Stimulated activated CD8-positive, alpha-beta memory T cell treated with anti-CD3 and anti-CD28 coated beads, Interleukin-7, amount 100 ng/mL, for 4 hours (primary cell): ENCODE measurements at places on chromosomes 1 and 21.

- DNase-seq, result no peak
Measured at GRCh38 chr1:41504114-41505035, 19.9 kb upstream of the EDN2 start.

DNA sequence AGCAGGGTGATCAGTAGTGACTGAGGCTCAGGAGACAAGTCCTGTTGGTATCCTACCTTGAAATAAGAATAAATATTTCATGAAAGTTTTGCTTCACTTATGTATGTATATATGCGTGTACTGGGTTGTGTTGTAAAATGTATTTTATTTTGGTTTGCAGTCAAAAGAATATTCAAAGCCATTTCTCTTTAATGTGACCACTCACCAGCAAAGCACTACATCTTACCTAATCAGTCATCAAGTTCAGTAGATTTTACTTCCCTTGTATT is 11.0 kb downstream of the SCP2 start:
- DNase-seq, result no peak

- no peak for DNase-seq
Measured at GRCh38 chr1:60419023-60419422, 345.5 kb upstream of the C1orf87 start.

DNA sequence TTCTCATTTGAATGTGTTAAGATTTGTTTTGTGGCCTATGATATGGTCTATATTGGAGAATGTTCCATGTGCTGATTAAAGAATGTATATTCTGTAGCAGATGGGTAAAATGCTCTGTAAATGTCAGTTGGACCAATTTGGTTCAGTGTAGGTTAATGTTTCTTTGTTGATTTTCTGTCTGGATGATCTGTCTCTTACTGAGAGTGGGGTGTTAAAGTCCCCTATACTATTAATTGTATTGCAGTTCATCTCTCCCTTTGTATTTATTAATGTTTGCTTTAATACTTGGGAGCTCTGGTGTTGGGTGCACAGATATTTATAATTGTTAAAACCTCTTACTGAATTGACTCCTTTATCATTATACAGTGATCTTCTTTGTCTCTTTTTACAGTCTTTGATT is 584.5 kb downstream of the NUF2 start:
- DNase-seq, result no peak

DNA sequence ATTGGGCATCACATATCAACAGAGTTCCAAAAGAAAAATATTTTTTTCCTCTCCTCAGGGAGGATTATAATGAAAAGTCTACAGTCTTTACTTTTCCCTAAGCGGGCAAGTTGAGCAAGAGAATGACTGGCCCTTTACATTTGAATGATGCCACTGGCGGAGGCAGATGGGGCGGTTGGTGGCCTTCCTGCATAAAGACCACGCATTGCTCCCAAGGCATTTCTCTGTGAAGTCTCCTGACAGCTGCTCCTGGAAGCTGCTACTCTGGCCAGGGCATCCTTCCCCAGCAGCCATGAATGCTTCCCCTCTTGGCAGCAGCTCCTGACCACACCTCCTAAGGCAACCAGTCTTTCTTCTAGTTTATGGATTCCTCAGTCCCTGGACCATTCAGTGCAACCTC is 161.1 kb upstream of the RRP15 start:
- no peak for DNase-seq

GRCh38 chr1:119331915-119332314 is 36.7 kb upstream of the HAO2 start:
- no peak for DNase-seq

DNA sequence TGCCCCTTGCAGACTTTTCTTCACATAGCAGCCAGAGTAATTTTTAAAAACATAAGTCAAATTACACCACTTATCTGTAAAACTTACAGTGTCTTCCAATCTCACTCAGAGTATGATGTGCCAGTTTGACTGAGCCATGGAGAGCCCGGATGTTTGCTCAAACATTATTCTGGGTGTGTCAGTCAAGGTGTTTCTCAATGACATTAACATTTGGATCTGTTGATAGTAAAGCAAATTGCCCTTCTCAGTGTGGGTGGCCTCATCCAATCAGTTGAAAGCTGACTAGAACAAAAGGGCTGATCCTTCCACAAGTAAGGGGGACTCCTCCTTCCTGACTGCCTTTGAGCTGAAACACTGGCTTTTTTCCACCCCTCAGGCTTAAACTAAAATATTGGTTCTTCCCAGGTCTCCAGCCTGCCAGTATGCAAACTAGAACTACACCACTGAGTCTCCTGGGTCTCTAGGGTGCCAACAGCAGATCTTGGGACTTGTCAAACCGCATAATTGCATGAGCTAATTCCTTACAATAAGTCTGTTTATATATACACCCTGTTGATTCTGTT is 157.9 kb upstream of the CTTNBP2NL start:
- no peak for DNase-seq

- DNase-seq, result no peak
Measured at GRCh38 chr1:76302711-76303339, 228.3 kb downstream of the ST6GALNAC3 start.

DNA sequence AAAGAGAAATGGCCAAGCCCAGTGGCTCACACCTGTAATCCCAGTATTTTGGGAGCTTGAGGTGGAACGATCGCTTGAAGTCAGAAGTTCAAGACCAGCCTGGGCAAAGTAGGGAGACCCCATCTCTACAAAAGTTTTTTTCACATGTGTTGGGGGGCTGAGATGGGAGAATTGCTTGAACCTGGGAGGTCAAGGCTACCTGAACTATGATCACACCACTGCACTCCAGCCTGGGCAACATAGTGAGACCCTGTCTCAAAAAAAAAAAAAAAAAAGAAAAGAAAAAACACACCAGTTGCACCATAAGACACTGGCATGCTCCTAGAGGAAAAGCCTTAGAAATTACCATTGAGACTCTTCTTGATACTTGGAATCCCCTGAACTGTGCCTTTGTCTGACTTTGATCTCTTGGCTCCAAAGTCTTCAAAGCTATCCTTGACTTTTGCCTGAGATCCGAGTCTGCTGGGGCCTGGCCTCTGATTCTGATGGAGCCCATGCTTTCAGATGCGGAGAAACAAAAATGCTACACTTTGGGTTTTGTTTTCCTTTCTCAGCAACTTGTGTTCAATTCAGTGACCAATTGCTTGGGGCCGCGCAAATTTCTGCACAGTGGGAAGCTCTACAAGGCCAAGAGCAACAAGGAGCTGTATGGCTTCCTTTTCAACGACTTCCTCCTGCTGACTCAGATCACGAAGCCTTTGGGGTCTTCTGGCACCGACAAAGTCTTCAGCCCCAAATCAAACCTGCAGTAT is 33.7 kb downstream of the ATP5PO start:
- DNase-seq, result no peak

- no peak for DNase-seq
Measured at GRCh38 chr21:41979751-41980369, 26.0 kb upstream of the C2CD2 start.

GRCh38 chr1:116579259-116579875 is 8.5 kb upstream of the CD58 start:
- no peak for DNase-seq

GRCh38 chr1:220485131-220485530 is 42.8 kb upstream of the MARK1 start:
- no peak for DNase-seq

GRCh38 chr1:19676438-19676922 is 11.8 kb downstream of the HTR6 start:
- no peak for DNase-seq

- DNase-seq, result no peak
Measured at GRCh38 chr1:12171206-12172041, 4.6 kb downstream of the TNFRSF1B start.

DNA sequence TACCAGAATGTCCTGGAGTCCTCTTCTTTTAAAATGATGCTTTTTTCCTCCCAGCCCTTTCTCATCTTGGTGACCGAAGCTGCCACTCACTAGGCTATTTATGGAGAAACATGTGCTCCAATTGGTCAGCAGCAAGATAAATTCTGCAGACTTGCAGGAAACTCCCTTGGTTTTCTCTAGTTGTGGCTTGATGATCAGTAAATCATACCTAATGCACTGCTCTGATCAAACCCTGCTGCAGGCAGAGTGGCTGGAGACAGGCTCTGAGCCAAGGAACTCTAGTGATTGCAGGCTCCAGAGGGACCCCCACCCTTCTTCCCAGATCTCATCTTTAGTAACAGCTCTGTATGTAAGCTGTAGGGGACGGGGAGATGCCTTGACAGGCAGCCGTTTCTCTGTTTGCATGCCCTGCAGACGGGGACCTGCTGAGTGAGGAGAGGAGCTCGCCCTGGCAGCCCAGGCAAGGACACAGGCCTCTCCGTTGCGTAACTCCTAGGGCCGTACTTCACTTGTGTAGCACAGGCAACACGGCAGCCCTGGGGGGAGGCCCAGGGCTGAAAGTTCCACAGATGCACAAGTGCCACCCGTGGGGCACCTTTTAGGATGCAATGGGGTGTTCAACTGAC is 14.5 kb downstream of the SLC6A17 start:
- no peak for DNase-seq

DNA sequence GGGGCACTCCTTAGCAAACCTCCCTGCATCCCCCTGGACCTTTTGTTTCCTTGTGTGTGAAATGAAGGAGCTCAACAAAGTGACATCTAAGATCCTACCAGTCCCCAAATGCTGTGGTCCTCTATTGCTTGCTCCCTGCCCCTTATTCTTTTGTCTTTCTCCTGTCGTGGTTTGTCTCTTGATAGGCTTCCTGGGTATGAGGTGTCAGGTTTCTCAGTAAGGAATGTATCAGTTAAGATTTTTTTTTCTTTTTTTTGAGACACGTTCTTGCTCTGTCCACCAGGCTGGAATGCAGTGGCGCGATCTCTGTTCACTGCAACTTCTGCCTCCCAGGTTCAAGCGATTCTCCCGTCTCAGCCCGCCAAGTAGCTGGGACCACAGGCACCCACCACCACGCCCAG is 16.8 kb downstream of the CNIH3 start:
- no peak for DNase-seq

- DNase-seq, result no peak
Measured at GRCh38 chr1:117654493-117655219, 48.8 kb downstream of the TENT5C start.

DNA sequence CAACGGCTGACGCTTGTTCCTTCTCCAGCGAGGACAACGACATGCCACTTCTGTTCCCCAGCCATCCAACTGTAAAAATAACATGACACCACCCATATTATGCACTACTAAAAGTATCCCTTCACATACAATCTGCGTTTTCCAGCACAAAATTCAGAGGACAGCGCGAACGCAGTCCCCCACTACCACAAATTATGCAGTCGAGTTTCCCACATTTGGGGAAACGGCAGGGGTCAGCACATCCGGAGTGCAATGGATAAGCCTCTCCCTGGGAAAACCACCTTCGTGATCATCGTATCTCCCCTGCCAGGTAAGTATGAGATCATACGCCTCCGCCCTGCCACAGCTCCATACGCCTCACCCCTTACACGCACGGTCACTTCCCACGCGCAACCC is 120.9 kb downstream of the PPIAL4G start:
- DNase-seq, result peak; percentile 33

DNA sequence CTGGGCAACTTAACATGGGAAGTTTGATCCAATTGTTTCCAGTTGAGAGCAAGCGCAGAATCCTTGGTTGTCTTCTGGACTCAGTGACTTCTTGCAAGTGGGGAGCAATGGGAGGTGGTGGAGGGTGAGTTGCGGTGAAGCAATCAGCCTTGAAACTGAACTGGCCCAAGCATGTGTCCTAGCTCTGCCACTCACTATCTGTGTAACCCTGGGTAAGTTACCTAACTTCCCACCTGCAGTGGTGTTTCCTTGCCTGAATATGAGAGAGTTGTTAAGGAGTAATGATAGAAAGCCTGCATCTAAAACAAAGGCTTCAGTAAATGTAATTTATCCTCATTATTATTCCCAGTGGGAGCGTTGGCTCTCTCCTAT is 132.5 kb upstream of the NFIA start:
- DNase-seq, result no peak

GRCh38 chr1:59125154-59125553 is 171.7 kb upstream of the FGGY start:
- DNase-seq, result no peak
